Left ventricle myocardium superior (tissue), 1 donor: ENCODE measurements at places on chromosomes 12 and 14. TPM values are rescaled to one million over a fixed set of nuclear protein-coding genes. Genes with fewer than 3 reads are reported as not detected.

The PSMC6 gene
- 75.2 TPM for total RNA-seq

The LRIG3 gene
- total RNA-seq: 4.3 TPM

The VWF gene
- total RNA-seq: 275 TPM

- DNase-seq: no peak
Measured at GRCh38 chr12:106774808-106775524, 484 bp downstream of the RIC8B start.

DNA sequence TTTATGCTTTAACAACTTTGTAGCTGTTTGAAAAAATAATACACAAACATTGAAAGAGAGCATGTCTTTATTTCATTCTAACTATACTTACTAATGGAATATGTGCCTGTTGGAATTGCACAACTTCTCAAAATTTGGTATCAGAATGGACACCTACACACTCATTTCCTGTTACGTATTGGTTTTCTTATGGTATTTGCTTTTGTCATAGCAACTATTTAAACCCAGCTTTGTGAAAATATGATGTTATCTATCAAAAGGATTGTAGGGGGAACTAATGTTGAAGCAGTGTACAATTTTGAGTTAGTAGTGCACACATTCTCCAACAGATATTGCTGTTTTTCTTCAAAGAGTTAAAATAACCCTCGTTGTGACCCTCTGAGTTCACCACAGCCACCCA, 52.6 kb downstream of the RBMS2 start:
- DNase-seq: no peak
